Kidney (tissue), 22 donors: ENCODE measurements at places on chromosomes 12 and 14. TPM values are rescaled to one million over a fixed set of nuclear protein-coding genes. Genes with fewer than 3 reads are reported as not detected.

The YEATS4 gene
- 15.6 TPM for polyA plus RNA-seq

The CIROP gene
- polyA plus RNA-seq, result not detected

The TSPAN9 gene
- polyA plus RNA-seq, result 62.4 TPM

The SELPLG gene
- 3.7 TPM for polyA plus RNA-seq

The TMPRSS12 gene
- not detected for polyA plus RNA-seq

The ISCA2 gene
- polyA plus RNA-seq, result 60.1 TPM

The FMNL3 gene
- polyA plus RNA-seq, result 6.3 TPM

The KRT74 gene
- not detected for polyA plus RNA-seq

The CLEC1B gene
- not detected for polyA plus RNA-seq

The DMAC2L gene
- polyA plus RNA-seq, result 27.3 TPM

The ARG2 gene
- 77.0 TPM for polyA plus RNA-seq

The CAPZA3 gene
- 0.88 TPM for polyA plus RNA-seq

The ADGRD1 gene
- 1.7 TPM for polyA plus RNA-seq

The ASCL1 gene
- not detected for polyA plus RNA-seq

The RBM25 gene
- 18.8 TPM for polyA plus RNA-seq

The TMEM117 gene
- polyA plus RNA-seq, result 5.9 TPM

The HHIPL1 gene
- polyA plus RNA-seq, result 0.32 TPM

The MTA1 gene
- polyA plus RNA-seq, result 30.4 TPM

The NOVA1 gene
- polyA plus RNA-seq, result 10.2 TPM

The IGF1 gene
- 0.71 TPM for polyA plus RNA-seq

The SERPINA10 gene
- polyA plus RNA-seq, result not detected

The PMEL gene
- 3.5 TPM for polyA plus RNA-seq

The DAD1 gene
- polyA plus RNA-seq, result 523 TPM

The KRT71 gene
- not detected for polyA plus RNA-seq

The SLC25A21 gene
- 1.3 TPM for polyA plus RNA-seq

The NOS1 gene
- 1.3 TPM for polyA plus RNA-seq

The CLEC2A gene
- not detected for polyA plus RNA-seq

The ZFYVE21 gene
- 67.8 TPM for polyA plus RNA-seq

The KLRD1 gene
- polyA plus RNA-seq, result 0.37 TPM

The NXPH4 gene
- polyA plus RNA-seq, result 0.71 TPM

The MORN3 gene
- 1.5 TPM for polyA plus RNA-seq

The LTBP2 gene
- 2.9 TPM for polyA plus RNA-seq

The AQP2 gene
- polyA plus RNA-seq, result 666 TPM

The RNASE2 gene
- polyA plus RNA-seq, result 2.4 TPM

The SIRT4 gene
- 8.1 TPM for polyA plus RNA-seq

The WNT1 gene
- not detected for polyA plus RNA-seq

The RD3L gene
- polyA plus RNA-seq, result not detected

The FGF23 gene
- not detected for polyA plus RNA-seq

The MYH6 gene
- 0.13 TPM for polyA plus RNA-seq

The HCAR2 gene
- polyA plus RNA-seq, result not detected

The TSHR gene
- not detected for polyA plus RNA-seq

The PDE3A gene
- 3.3 TPM for polyA plus RNA-seq

The TEAD4 gene
- polyA plus RNA-seq, result 19.8 TPM
